ENCODE measurements at places on chromosomes 5 and 9. TPM values are rescaled to one million over a fixed set of nuclear protein-coding genes. Genes with fewer than 3 reads are reported as not detected.

- no peak for DNase-seq
Measured at GRCh38 chr5:137828180-137828579, 39.5 kb upstream of the MYOT start.

HAPLN1 gene
- not detected for total RNA-seq

GRCh38 chr9:137277329-137278041 lies at the start of gene TOR4A:
Gene TOR4A, plus strand, starts transcription at chr9:137277726. Its CDS starts 964 bp downstream, at chr9:137278690.
- DNase-seq, result peak; percentile 75

EFCAB9 gene
- not detected for total RNA-seq

- peak; percentile 75 for DNase-seq
Measured at GRCh38 chr5:72598401-72599064, 91.3 kb upstream of the ZNF366 start.

SAXO1 gene
- not detected for total RNA-seq

GRCh38 chr9:13213998-13214397 lies 65.5 kb downstream of the MPDZ start:
- DNase-seq, result no peak

DNA sequence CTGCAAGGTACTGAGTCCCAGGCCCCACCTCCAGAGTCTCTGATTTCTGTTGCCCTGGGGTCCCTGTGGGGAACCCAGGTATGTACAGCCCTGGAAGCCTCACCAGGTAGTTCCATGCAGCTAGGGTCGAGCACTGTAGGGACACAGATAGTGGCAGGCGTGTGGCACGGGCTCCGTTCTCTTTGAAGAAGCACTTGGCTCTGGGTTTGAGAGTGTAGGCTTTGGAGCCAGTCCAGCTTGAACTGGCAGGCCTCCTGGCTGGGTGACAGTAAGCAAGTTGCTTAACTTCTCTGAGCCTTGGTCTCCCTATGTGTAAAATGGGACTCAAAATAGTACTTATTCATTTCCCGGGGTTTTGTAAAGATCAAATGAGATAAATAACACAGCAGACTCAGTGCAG lies 5.6 kb downstream of the OLFM1 start:
- no peak for DNase-seq

UBQLN1 gene
- total RNA-seq, result 101 TPM

DNA sequence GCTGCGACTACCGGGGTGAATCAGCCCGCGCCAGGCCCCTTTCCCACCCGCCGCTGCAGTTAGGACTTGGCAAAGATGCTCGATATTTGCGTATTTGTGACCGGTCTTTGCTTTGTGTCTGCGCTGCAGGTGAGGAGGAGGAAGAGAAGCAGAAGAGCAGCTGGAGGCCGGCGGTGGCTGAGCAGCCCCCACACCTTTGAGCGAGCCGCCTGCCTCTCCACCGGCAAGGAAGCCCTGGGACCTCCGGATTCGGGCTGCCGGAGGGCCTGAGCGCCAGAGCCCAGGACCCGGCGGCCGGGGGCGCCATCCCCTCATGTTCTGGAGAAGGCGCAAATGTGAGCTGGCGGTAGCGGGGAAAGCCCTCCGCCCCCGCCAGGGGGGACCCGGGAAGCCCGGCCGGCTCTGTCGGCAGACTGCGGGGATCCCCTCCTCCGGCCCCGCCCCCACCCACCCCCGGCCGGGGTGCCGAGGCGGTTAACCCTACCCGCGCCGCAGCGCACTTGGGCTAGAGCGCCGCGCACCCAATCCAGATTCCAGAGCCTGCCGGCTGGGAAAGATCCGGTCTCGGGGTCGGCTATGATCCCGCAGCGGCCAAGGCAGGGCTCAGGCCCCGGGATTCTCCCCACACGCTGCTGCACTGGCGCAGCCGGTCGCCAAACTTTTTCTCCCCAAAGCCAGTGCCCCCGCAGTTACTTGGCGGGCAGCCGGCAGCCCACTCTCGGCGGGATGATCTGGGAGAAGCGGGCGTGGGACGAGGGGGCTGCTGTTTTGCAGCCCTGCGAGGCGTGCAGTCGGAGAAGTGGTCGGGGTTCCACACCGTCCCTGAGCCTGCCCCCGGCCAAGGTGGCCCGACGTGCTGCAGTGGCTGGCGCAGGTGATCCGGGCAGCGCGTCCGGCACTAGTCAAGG lies 800 bp upstream of the KCNN2 start:
- DNase-seq, result peak; percentile 9

ATG10 gene
- 11.6 TPM for total RNA-seq

UCK1 gene
- total RNA-seq, result 31.8 TPM

ATP10B gene
- total RNA-seq, result not detected

Data from B cell (primary cell).